ENCODE measurements at places on chromosomes 12 and 14.
A peak's percentile ranks its signal among the peaks of the same experiment; 100 is the strongest.

DNA sequence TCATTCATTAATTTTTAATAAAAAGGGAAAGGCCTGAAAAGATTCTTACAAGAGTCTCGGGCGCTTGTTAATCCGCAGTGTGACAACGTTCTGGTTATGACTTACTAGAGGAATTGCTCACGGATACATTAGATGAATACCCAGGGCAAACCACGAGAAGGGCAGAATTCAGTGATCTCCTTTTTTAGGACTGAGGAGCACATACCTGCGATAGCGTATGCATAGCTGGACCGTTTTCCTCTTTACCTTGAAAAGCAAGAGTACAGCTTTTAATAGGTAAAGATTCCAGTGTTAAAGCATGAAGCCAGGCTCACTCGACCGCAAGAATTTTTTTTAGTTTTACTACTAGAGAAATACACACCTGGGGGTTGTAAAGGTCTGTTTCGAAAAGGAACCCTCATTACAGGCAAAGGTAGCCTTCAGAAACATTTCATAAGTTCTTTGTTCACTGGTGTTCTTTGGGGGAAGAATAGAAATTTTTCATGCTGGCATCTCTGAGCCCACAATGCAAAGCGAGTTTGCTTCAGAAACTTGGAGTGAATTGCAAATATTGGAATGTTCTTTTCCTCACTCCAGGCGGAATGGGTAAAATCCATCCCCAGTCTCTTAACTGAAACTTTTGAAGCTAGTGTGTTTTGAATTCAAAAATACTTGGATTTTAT lies 953 bp downstream of the MAPK1IP1L start:
- peak; percentile 39 for DNase-seq

GRCh38 chr12:79561401-79562132 lies 129.2 kb downstream of the PAWR start:
- DNase-seq: peak; percentile 26

- peak; percentile 55 for DNase-seq
These were observed 340.1 kb downstream of the GLT1D1 start for GRCh38 chr12:129193263-129193871.

DNA sequence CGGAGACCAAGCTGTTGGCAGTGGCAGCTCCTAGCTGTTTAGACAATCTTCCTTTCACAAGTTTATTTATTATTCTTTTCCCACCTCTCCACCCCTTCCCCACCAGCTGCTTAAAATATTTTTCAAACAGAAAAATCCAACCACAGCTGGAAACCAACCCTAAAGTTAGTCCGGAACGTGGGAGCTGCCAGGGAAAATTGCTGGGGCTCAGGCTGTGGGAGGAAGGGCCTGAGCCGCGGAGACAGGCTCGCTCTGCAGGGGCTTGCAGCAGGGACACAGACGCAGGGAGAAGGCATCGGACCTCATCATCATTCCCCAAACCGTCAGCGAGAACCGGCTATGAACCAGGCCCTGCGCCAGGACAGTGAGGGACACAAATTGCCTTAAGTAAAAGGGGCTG lies 16.1 kb upstream of the TMEM106C start:
- DNase-seq: no peak

GRCh38 chr14:64110802-64111201 lies 183.4 kb downstream of the ESR2 start:
- no peak for DNase-seq

GRCh38 chr12:116381744-116382685 lies 104.5 kb upstream of the MED13L start:
- peak; percentile 73 for DNase-seq

DNA sequence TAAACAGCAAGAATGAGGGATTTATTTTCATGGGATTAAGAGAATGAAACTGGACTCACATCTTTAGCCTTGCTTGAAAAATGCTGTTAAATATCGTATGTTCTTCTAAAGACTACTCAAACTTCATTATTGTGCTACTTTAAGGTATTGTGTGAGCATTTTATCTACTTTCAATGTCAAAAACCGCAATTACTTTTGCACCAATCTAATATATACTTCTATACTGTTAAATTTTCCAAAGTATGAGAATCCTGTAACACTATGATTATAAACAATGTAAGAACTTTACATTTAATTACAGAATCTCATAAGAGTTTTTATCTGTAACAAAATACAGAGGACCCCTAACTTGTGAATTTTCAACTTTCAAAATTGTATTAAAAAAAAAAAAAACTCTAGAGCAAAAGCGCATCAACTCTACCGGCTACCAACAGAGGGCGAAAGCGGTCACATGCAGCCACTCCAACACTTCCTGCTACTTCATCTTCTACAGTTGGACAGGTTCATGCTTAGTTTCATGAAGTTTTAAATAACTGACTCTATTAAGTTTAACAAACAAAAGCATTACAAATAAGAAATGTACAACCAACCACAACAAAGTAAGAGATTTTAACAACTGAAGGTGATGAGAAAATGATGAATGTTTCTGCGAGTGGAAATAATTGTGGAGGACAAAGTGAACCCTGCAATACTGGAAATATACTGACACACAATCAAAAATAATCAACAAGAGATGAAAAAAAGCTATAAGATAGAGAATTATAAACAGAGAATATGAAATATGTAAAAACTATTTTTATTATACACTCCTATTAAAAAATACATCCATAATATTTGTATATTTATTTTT lies 210.9 kb downstream of the MED13L start:
- DNase-seq: peak; percentile 64

GRCh38 chr14:83908419-83908818 lies 1621.5 kb upstream of the FLRT2 start:
- DNase-seq: no peak

GRCh38 chr12:58547217-58547616 lies 373.1 kb downstream of the LRIG3 start:
- no peak for DNase-seq

- DNase-seq: no peak
These were observed 9.3 kb upstream of the ESPL1 start for GRCh38 chr12:53258541-53259539.

- no peak for DNase-seq
These were observed 74.6 kb downstream of the FRMD6 start for GRCh38 chr14:51726166-51726899.

GRCh38 chr14:74563586-74564159 lies 48.4 kb downstream of the LTBP2 start:
- no peak for DNase-seq

DNA sequence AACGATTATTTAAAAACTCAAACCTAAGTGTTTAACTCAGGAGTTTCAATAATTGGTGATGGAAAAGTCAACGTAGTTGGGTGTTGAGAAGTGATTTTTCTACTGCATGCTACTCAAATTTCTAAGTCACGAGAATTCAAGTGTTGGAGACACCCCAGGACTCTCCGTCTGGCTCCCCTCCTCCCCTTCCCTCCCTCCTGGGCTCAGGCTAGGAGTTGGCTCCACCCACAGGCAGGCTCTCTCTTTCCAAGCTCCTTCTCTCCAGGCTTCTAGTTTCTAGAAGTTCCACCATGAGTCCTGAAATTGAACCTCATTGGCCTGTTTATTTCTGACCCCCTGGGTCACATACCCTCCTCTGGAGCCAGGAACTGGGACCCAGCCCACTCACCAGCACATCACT lies 73.0 kb downstream of the TMEM132D start:
- DNase-seq: peak; percentile 40

DNA sequence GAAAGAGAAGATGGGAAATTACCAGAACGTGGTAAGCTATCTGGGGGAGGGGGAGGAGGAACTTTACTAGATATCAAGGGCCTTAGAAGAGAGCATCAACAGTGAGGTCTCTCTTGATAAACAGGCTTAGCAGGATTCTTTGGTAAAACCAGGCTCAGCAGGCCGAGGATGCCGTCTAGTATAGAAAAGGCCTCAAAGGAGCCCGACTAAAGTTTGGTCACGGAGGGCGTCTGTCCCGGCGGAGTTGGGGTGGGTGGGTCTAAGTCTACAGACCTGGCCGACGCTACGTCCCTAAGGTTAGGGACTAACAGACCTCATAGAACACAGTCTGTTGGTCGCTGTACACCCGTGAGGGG lies 538 bp upstream of the TIGAR start:
- peak; percentile 74 for DNase-seq

DNA sequence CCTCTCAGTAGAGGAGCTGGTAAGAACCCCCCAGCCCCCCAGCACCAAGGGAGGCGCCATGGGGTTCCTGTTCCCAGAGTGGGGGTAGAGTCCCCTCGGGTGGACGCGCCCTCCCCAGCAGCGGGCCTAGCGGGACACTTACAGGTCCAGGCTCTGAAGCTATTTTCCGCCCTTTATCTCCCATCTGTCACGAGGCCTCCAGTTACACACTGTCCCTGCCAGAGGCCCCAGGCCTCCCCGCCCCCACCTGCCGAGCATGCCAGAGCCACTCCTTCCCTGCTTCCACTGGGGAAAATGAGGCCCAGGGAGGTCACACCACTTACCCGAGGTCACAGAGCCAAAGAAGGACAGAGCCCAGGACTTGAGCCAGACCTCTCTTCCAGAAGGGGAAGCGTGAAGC lies 3.1 kb downstream of the C14orf180 start:
- no peak for DNase-seq

GRCh38 chr12:131773582-131774221 lies 54.5 kb upstream of the MMP17 start:
- DNase-seq: peak; percentile 69

DNA sequence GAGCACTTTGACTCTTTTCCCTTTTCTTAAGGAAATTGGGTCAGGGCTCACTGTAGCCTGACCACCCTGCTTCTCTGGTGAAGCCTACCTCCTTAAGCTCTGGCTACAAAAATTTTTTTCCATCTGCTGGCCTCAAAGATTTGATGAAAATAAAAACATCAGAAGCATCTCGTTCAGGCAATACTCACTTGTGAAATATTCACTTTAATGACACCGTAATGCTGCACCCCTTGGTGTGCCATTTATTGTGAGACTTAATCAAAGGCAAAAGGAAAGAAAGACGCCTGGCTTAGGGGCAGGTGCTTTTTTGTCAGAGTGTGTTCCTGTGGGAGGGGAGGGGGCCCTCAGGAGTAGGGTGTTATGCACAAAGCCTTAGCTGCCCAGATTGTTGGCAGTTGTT lies 155.0 kb upstream of the TMPO start:
- no peak for DNase-seq

DNA sequence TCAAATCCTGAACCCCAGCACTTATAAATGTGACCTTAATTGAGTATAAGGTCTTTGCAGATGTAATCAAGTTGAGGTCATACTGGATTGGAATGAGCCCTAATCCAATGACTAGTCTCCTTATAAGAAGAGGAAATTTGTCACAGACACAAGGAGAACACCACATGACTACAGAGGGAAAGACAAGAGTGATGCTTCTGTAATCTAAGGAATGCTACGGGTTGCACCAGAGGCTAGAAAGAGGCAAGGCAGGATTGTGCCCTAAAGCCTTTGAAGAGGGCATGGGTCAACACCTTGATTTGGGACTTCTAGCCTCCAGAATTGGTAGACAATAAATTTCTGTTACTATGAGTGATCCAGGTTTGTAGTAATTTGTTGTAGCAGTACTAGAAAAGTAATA lies 135.0 kb downstream of the FOXG1 start:
- peak; percentile 22 for DNase-seq

- no peak for DNase-seq
These were observed 2.0 kb upstream of the EMP1 start for GRCh38 chr12:13194401-13195110.

GRCh38 chr14:82070040-82070439 lies 536.4 kb upstream of the SEL1L start:
- DNase-seq: peak; percentile 48

- no peak for DNase-seq
These were observed 393.5 kb downstream of the PCNX1 start for GRCh38 chr14:71300566-71301330.

DNA sequence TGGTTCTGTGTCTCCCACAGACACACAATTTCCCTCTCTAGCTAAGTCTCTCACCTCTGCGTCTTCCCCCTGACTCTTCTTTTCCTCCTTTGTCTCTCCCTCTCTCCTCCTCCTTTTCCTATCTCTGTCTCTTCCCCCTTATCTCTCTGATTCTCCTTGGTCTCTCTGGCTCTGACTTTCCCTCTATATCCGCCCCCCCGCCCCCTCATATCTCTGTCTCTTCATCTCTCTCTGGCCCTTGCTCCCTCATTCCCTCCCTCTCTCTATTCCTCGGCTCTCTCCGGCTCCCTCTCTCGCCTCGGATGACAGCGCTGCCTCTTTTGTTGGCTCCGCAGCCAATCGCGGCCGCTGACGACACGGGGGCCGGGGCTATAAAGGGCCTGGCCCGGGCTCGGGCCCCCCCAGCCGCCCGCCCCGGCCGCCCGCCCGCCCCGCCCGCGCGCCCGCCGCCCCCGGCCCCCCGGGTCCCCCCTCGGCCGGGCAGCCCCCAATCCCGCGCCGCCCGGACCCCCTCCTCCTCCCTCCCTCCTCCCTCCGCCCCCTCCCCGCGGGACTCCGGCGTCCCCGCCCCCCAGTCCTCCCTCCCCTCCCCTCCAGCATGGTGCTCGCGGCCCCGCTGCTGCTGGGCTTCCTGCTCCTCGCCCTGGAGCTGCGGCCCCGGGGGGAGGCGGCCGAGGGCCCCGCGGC lies at the start of gene GDF11:
Gene GDF11, plus strand, starts transcription at position 404 of the 687 bp plus-strand sequence. Its CDS starts 195 bp downstream, at position 599.
- peak; percentile 91 for DNase-seq

GRCh38 chr12:128852885-128853599 lies at the start of gene GLT1D1:
Gene GLT1D1 (plus strand): TSS chr12:128853478. CDS start chr12:128853582, 104 bp downstream.
- no peak for DNase-seq

DNA sequence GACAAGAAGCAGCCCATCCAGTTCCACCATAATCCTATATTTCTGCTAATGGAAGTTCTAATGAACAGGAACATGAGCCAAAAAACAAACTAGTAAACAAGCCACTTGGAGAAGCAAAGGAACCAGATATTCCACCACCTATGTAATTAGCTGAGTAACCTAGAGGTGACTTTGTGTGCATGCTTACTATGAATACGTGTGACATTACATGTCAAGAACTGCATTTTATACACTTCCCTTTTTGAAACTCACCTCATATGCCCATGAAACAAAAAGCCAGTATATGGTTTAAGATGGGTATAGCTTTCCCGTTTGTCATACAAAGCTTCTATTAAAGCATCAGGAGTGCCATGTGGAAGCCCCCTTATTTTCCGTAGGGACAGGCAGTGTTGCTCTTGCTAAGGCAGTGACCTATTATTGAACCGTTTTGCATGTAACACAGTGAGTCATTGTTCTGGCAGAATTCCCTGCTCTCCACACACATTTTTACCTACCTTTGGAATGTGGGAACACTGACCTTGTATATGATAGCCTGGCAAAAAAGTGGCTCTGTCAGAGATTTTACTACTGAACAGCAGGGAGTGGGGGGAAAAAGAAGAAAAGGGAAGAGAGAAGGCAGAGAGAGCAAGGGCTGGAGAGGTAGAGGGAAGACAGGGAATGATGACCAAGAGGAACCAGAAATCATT lies 34.8 kb upstream of the FRMD6 start:
- no peak for DNase-seq

DNA sequence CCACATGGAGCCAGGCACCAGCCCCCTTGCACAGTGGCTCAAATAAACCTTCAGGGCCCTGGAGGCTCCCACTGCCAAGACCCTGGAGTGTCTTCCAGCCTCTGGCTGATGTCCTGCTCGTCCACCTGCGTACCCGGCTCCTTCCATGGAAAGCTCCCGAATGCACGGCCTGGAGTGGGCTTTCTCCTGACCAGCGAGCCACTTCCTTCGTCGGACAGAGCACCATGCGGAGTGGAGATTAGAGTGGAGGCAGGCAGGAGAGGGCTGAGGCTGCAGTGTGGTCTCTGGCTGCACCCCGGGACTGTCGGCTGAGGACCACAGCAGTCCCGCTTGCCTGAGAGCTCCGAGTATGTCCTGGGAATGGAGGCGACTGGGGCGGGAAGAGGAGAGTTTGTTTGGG lies 93.7 kb upstream of the SFSWAP start:
- no peak for DNase-seq

- no peak for DNase-seq
These were observed at the start of gene TC2N for GRCh38 chr14:91867316-91867988. Gene TC2N (minus strand): TSS chr14:91867536. CDS start chr14:91813769, 53,767 bp downstream.

GRCh38 chr12:120736404-120737331 lies 11.0 kb downstream of the ACADS start:
- DNase-seq: no peak

Measured in GM23338 (cell line).